ENCODE measurements at places on chromosomes 7 and 10. TPM values are rescaled to one million over a fixed set of nuclear protein-coding genes. Genes with fewer than 3 reads are reported as not detected.

DNA sequence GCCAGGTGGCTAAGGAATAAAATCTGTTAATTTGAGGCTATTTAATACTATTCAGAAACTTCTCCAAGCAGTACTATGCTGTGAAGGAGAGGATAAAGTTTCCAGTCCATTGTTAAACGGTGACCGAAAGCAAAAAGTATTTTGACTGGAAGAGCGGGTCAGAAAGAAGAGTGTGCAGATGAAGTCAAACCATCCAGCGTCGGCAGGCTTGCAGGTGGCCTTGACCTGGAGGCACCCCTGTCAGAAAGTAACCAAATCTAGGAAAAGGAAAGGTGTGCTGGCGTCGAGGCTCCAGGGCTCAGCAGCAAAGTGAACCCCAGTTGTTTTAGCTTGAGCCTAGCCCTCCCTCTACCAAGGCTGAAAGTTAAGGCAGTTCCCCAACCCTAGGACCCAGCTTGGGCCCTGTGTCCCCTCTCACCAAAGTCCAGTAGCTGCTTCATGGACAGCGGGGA, 544 bp downstream of the PDK4 start:
- DNase-seq = no peak

GRCh38 chr7:780081-780480, 52.2 kb upstream of the SUN1 start:
- DNase-seq = no peak

DNA sequence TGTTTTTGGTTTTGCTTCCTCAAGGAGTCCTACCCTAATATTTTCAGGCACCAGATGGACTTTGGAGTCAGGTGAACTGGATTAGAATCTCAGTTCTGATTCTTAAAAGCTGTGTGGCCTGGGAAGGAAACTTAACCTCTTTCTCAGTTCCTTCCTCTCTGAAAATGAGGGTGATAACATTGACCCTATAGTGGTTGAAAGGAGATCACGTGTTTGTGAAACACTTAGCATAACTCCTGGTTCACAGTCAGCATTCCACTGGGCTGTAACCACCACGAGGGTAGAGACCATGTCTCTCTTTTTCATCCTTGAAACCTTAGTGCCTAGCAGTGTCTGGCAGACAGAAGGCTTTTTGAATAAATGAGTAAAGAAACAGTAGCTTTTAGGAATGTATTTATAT, 16.7 kb downstream of the LSMEM1 start:
- no peak for DNase-seq

DNA sequence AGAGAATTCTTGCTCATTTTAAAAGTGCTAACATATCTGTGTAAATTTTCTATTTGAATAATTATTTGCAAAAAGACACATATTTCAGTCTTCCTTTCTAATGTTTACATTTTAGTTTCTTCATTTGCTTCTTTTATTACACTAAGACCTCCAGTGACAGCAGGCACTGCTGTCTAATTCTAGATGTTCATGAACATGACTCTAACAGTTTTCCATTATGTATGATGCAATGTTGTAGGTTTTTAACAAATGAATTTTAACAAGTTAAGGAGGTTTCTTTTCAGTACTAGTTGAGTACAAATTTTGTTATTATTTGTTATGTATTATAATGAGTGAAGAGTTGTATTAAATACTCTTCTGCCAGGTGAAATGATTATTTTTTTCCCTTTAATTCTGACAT, 83.6 kb downstream of the GRB10 start:
- no peak for DNase-seq

- DNase-seq = no peak
These were observed 62.0 kb downstream of the BPGM start for GRCh38 chr7:134708692-134709091.

ABCC2 gene
- total RNA-seq = 0.51 TPM

WASHC2A gene
- total RNA-seq = 27.3 TPM

DNA sequence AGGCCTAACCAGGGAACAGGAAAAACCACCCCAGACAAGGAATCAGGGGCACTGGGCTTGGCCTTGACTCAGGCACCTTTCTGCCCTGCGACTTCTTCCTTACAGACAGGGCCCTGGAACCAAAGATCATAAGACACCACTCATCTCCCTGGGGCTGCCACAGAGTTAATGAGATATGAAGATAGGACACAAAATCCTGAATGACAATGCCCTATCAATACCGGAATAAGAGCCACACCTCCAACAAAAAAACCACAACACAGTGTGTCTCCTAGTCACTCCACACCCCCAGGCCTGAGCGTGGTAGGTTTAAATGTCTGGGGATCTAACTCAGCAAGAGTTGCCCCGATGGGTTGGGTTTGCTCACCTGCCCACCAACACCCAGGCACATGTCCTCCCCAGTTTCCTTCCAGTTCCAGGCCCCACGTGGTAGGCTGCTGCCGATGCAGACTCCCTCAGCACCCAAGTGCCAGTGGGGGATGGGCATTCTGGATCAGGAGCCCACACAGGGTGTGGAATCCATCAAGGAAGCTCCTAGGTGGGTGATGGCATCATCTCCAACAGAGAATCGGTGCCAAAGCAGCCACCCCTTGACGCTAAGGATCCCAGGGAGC, 3.9 kb downstream of the DLG5 start:
- no peak for DNase-seq

DNA sequence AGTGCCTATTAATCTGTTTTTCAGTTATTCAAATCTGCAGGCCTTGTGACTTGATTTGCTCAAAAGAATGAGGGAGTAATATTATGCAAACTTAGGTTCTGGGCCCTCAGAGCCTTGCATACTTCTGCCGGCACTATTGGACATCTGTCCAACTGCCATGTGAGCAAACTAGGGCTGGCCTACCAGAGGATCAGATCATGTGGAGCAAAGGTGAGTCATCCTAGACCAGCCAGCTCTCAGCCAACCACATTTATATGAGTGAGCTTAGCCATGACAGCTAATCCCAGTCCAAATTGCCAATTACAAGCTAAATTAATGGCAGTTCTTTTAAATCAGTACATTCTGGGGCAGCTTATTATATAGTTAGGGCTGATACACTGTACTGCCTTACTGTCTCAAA, 69.6 kb downstream of the SDHAF3 start:
- DNase-seq = no peak
